ENCODE measurements at places on chromosomes 13 and 19.

DNA sequence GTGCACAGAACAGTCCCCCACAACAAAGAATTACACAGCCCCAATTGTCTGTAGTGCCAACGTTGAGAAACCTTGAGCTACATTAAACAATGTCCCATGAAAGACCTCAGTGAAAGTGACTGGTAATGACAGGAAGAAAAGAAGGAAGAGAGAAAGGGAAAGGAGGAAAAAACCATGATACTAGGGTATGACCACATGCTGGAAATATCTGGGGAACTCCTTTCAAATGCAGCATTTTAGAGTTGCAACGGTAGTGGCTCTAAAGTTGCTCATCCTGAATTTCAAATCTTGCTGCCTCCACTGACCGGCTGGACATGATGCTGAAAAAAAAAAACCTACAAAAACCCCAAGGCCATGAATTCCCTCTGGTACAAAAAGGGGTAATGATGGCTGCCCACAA, 26.5 kb downstream of the FPR3 start:
- DNase-seq = no peak

DNA sequence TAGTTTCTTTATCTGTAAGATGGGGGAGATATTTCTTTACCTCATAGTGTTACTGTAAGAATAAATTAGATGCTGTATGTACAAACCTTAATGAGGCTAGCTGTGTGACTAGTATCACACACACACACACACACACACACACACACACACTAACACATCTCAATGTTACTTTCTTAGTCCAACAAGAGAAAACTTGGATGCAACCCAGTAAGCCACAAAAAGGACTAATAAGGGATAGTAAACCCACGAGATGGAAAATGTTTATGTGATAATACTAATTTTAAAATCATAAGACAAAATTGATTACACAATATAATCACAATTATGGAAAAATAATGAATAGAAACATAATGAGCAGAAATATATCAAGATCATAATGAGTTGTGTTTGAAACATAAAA, 437.7 kb upstream of the ZNF507 start:
- DNase-seq = no peak

DNA sequence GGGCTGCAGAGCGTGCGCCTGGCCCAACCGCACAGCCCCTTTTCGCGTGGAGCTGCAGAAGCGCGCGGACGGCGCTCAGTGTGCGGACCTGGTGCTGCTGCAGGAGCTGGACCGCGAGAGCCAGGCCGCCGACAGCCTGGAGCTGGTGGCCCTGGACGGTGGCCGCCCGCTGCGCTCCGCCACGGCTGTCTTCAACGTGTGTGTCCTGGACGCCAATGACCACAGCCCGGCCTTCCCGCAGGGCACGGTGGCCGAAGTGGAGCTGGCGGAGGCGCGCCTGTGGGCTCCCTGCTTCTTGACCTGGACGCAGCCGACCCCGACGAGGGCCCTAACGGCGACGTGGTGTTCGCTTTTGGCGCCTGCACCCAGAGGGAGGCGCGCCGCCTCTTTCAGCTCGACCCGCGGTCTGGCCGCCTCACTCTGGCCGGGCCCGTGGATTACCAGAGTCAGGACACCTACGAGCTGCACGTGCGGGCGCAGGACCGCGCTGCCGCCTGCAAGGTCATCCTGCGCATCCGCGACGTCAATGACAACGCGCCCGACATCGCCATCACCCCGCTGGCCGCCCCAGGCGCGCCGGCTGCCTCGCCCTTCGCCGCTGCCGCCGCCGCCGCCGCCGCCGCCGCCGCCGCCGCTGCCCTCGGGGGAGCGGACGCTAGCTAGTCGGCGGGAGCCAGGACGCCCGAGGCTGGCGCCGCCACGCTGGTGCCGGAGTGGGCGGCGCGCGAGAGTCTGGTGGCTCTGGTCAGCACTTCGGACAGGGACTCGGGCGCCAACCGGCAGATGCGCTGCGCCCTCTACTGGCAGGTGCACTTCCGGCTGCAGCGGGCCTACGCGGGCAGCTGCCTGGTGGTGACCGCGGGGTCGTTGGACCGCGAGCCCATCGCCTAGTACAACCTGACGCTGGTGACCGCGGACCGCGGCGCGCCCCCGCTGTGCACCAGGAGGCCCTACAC, 172.2 kb downstream of the OLFM4 start:
- DNase-seq = no peak

DNA sequence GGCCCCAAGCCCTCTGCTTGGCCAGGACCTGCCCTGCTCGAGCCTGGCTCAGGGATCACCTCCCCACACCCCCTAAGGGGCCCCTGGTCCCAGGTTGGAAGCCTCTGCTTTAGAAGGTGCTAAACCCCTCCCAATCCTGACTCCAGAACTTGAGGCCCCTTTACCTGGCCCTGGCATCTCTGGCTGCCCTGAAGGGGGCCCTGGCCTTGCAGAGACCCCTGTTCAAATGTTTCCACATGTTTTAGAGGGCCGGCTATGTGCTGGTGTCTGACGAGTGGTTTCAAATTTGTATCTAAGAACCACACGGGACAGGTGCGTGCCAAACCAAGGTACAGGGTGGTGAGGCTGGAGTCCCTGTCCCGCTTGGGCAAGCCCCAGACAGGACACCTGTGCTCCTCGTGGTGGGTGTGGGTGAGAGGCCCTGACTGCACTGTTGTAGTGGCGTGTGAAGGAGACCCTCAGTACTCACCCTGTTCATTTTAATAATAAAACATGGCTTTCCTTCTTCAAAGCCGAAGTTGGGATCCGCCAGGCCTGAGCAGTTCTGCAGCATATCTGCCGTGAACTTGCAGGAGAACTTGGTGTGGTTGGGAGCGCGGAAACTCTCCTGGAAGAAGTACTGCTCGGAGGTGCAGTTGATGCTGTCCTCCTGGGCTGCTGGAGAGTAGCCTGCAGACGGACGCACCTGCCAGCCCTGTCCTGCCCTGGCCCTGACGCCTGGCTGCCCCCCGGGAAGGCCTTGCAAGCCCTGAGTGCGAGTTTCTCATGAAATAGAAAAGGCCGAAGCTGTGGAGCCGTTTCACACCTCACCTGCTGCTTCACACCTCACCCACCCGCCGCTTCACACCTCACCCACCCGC, 5.4 kb downstream of the ATP4B start:
- no peak for DNase-seq

GRCh38 chr13:102905905-102906771, 60.3 kb downstream of the ERCC5 start:
- DNase-seq = no peak

GRCh38 chr19:3750211-3750610, 11.3 kb downstream of the APBA3 start:
- no peak for DNase-seq

GRCh38 chr19:7862413-7862951, 11.7 kb downstream of the PRR36 start:
- DNase-seq = peak; percentile 78

- no peak for DNase-seq
Measured at GRCh38 chr19:38801359-38802095, 11.2 kb downstream of the LGALS4 start.

GRCh38 chr13:52922961-52923360, 74.5 kb upstream of the PCDH8 start:
- DNase-seq = no peak

GRCh38 chr13:99601535-99601934, 100.3 kb downstream of the TM9SF2 start:
- peak; percentile 39 for DNase-seq

DNA sequence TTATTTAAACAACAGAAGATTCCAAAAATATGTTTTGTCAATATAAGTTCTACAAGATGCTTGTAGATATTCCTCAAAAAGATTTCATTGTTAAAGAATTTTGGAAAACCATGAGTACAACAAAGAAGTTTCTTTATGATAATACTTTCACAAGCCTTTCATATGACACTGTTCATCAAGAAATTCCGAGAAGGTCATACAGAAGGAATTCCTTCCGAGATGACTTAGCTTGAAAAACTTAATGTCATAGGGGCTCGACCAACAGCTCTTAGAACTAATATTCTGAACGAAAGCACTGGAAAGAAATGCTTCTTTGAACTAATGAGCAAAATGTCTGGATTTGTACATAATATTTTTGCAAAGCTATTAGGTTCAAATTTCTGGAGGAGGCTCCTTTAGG, 403.4 kb downstream of the KLF5 start:
- DNase-seq = no peak

DNA sequence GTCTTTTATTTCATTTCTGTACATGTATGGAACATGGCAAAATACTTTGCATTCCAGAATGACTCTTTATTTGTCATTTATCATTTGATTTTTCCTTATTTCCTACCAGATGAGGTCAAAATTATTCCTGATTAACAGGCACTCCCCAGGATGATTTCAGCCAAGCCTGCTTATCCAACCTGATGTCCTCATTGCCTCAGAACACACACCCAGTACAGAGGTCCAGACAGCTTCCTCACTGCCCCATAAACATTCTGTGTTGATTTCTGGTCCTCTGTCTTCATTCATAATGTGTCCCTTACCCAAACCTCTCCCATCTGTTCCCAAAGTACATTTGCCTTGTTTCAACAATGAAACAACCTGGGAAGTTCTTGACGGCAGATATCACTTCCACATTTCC, 367.4 kb downstream of the MTUS2 start:
- no peak for DNase-seq

GRCh38 chr13:20274466-20274865, 42.3 kb upstream of the GJB6 start:
- DNase-seq = no peak

DNA sequence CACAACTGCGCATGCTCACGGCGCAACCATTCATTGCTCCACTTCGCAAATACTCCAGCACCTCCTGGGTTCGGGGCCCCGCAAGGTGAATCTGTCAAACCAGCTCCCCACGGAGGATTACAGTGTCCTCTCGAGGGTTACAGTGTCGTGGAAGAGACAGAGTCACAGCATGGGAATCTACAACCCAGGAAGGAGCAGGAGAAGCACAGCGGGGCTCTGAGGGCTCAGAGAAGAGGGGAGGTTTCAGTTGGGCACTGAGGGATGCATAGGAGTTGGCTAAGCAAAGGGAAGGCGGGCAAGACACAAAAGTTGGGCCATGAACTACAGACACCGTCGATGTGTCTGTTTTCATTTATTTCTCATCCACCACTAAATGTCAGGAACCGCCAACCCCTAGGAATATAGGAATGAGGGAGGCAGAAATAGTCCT, 1.0 kb upstream of the GTF2F1 start:
- no peak for DNase-seq

- DNase-seq = no peak
Measured at GRCh38 chr19:5663904-5664303, 16.4 kb downstream of the MICOS13 start.

DNA sequence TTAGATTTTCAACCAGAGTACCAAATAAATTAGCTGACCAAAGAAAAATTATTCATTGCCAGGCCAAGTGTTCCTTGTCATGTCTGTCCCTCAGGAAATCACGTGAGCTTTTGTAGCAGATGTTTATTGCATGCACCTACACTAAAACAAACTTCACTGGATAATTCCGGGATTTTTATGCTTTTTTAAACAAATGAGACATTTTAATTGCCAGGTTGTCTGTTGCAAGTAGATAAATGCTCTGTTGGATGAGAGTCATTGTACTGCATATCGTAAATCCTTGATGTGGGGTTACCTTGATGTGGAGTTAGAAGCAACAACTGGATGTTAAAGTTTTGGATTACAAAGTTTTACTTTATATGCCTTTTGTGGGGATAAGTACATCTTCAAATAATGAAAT, 1187.7 kb upstream of the PCDH9 start:
- DNase-seq = no peak

DNA sequence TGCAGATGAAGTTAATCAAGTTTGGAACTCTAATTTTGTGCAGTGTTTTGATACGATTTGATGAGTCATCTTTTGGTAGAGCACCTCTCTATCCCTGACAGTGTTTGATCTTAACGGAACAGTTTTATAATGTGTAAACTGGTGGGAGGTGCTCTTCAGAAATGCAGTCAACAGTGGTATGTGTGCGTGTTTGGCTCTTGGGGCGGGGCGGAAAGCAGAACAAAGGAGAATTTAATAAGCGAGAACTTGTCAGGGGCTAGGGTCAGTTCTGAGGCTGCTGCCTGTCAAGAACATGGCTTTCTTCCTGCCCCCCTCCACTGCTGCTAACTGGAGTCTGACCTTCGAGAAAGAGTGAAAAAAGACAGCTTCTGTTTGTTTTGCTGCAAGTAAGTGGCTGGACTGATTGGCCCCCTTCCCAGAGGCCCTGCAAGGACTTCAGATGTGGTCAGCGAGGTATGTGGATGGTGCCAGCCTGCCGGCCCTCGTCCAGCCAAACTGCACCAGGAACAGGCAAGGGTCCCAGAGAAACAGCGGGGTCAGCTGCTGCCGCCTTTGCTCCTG, 40.8 kb downstream of the BBC3 start:
- DNase-seq = peak; percentile 40

DNA sequence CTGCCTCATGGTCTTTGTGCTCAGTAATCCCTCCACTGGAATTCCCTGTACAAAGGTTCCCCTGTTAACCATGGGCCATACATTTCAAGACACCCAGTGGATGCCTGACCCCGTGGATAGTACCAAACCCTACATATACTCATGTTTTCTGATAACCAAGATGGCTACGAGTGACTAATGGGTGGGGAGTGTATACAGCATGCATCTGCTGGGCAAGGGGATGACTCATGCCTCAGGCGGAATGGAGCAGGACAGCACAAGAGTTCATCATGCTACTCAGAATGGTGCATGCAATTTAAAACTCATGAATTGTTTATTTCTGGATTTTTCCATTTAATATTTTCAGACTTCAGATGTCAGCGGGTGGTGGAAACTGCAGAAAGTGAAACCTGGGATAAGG, 13.3 kb upstream of the FGF9 start:
- no peak for DNase-seq

- no peak for DNase-seq
Measured at GRCh38 chr13:113210833-113211232, 1.4 kb downstream of the CUL4A start.

- DNase-seq = peak; percentile 11
Measured at GRCh38 chr19:18098891-18099622, 1.5 kb downstream of the MAST3 start.

DNA sequence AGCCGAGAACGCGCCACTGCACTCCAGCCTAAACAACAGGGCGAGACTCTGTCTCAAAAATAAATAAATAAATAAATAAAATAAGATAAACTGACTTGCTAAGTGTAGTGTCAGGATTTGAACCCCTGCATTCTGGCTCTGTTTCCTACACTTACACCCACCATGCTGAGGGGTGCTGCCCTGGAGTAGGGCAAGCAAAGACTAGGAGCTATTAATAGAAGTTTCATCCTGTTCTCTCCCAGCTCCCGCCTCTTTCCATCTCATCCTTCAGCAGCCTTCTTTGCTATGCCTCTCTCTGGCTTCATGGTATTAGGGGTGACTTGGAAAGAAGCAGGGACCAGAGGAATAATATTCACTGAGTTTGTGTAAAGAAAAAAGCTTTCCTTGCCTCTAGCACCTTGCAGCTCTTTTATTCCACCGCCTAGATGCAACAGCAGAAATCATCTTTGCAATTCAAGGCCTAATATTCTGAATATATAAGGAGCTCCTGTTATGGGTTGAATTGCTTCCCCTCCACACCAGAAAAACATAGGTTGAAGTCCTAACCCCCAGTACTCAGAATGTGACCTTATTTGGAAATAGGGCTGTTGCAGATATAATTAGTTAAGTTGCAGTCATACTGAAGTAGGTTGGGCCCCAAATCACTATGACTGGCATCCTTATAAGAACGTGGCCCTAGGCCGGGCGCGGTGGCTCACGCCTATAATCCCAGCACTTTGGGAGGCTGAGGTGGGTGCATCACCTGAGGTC, 8.7 kb upstream of the PLAUR start:
- no peak for DNase-seq

- DNase-seq = no peak
Measured at GRCh38 chr13:100789025-100789424, 114.4 kb upstream of the TMTC4 start.

GRCh38 chr13:44542361-44542760, 33.8 kb downstream of the TSC22D1 start:
- no peak for DNase-seq
